ENCODE measurements at places on chromosomes 2 and 18.

DNA sequence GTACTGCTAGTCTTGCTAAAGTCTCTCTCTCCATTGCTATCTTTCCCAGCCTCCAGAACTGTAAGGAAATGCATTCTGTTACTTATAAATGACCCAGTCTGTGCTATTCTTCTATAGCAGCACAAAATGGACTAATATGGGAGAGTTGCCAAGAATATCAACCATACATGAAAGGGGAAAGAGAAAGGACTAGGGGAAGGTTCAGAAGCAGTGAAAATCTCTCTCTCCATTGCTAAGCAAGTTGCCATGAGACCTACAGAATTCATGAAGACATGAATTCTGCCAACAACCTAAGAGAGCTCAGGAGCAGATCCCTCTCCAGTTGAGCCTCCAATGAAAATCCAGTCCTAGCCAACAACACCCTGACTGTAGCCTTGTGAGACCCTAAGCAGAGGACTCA lies 3.6 kb upstream of the TRABD2A start:
- DNase-seq: no peak

DNA sequence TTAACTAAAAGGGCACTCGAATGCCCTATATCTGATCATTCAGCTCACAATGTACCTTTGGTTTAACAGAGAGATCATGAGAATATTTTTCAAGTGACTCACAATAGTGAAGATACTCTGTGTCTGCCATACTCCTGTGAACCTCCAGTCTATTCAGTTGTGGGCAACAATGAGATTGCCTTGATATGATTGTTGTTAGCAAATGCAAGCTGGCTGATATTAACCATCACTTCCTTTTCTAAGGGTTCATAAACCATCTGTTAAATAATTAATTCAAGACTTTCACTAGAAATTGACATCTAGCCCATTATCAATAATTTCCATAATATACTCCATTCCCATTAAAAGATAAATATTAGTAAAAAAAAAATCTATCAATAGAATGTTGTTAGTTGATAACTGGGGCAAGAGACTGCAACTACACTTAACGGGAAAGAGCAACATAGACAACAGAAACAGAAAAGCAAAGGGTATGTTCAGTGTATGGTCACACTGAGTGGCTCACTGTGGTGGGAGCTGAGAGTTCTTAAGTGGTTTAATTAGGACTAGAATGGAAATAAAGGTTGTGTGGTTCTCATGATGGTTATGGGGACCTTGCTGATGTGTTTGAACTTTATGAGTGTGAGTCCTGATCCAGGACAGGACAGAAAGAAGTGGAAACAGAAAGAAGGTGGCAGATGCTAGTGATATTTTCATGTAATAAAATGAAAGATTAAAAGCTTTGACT lies 11.9 kb downstream of the IL18RAP start:
- no peak for DNase-seq

- no peak for DNase-seq
Measured at GRCh38 chr2:810397-810796, 133.2 kb upstream of the TMEM18 start.

GRCh38 chr2:124027182-124027581 lies 2.1 kb downstream of the CNTNAP5 start:
- no peak for DNase-seq

DNA sequence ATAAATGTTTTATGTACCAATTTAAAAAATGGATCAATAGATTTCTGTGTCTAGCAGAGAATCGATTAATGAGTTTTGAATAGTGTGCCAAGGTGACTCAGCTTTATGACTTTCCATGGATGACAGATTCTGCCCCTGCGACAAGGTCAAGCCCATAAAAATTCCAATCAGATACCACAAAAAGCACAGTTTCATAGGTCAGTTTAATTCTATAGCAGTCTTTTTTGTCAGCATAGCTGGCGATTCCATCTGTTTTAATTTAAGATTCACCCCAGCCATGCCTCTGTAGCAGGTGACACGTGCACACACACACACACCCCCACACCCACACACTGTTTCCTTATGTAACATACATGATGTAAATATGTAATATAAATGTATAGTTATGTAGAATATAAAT lies 28.9 kb downstream of the RAB31 start:
- DNase-seq: no peak

- no peak for DNase-seq
Measured at GRCh38 chr2:31384351-31384750, 30.2 kb downstream of the XDH start.

DNA sequence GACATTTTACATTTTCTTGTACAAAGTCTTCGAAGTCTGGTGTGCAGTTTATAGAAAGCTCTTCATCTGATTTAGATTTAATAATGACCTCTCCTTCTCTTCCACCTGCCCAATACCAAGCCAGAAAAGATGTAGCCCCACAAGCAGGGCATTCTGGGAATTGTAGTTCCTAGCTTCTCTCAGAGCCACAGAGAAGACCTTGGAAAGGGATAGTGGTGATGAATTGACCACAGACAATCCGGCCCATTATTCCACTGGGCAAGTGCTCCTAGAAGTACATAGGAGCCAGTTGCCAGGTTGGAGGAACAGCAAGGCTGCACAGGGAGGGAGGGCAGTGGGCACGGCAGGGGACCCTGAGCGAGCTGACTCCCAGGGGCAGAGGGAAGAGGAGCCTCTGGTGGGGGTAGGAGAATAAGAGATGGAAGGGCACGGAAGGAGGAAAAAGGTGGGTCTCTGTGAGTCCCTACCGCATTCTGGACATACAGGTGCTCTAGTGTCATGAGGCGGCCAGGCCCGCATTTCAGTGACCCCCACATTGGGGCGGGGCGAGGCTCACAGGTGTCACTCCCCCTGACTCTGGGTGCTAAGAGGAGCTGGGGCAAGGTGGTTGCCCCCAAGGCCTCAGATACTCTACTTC lies 152.5 kb upstream of the HAAO start:
- no peak for DNase-seq

- no peak for DNase-seq
Measured at GRCh38 chr2:227578642-227579041, 20.1 kb upstream of the SCYGR2 start.

- no peak for DNase-seq
Measured at GRCh38 chr18:39188278-39188677, 1622.7 kb upstream of the CELF4 start.

DNA sequence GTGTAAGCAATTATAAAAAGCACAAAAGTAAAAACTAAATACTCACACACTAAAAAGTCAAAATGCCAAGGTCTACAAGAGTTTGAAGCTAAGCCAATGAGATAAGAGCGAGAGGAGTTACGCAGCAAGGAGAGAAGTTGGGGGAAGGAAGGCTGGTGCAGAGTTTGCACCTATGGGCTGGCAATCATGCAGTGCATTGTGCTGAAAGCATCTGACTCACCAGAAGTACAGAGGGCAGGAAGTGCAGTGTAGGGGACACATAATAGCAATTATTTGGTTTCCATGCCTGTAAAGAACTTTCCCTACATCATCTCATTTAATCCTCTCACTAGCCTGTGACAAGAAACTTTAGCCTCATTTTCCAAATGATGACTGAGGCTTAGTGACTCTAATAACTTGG lies 142.7 kb upstream of the KYNU start:
- DNase-seq: no peak

DNA sequence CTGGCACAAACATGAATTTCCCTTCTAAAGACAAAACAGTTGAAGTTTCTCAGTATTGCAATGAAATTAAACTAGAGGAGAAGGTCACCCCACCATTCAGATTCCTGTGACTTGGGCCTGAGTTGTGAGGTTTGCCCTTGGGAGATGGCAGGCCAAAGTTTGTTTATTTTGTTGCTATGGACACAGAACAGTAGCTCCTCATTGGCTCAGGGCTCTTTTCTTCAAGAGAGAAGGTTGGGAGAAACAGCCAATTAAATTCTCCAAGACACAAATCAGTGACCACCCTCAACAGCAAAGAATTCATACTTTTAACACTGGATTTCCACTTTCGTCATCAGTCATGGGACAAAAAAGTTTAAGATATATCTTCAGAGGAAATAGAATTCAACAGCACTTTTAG lies at the start of gene FLACC1:
Gene FLACC1 (minus strand): TSS at position 125 of the 400 bp plus-strand sequence. CDS start 5,941 bp downstream, outside the sequence.
- DNase-seq: no peak

DNA sequence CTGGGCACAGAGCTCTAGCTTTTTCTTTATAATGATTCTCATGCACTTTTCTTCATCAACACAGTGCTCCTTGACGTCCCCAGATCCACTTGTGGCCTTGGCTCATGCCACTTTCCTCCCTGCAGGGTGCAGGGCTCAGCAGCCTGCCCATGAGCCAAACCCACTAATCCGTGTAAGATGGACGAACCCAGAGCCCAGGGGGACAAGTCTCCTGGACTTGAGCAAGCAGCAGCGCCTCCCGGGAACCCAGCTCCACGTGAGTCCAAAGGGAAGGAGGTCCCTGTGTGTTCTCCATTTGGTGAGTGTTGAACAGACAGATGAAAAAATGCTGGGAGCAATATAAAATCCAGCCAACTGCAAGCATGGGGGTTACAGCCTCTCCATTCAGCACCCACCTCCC lies 470.6 kb upstream of the HS6ST1 start:
- DNase-seq: no peak

- no peak for DNase-seq
Measured at GRCh38 chr2:147714582-147714981, 130.2 kb upstream of the ACVR2A start.

DNA sequence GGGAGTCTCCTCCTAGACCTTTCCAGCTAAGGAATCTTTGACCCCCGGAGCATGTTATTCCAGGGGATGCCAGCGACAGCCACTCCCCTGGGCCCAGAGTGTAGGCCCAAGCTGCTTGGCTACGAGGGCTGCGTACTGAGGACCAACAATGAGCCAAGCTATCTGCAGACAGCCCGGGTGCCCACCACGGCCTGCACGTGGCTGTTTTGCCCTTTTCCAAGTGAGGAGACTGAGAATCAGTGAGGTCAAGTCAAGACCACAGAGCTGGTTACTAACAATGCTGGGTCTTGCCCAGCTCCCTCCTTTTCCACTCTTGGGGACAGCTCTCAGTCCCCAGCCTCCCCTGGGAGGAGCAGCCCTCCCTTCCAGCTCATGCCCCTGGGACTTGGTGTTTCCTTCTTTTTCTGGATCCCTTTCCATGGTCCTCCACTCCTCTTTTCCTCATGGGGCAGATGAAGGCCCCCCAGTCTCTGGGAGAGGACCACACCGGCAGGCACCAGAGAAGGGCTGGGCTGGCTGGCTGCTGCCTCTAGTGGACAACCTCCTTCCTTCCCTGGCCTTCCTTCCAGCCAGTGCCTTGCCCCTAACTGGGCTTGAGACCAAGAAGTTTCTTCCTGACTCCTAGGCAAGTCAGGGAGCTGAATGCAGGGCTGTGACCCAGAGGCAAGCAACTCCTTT lies 550 bp upstream of the MALL start:
- no peak for DNase-seq

GRCh38 chr2:9919512-9919911 lies 32.0 kb upstream of the GRHL1 start:
- DNase-seq: no peak

- no peak for DNase-seq
Measured at GRCh38 chr2:98379311-98380202, 33.3 kb downstream of the CNGA3 start.

DNA sequence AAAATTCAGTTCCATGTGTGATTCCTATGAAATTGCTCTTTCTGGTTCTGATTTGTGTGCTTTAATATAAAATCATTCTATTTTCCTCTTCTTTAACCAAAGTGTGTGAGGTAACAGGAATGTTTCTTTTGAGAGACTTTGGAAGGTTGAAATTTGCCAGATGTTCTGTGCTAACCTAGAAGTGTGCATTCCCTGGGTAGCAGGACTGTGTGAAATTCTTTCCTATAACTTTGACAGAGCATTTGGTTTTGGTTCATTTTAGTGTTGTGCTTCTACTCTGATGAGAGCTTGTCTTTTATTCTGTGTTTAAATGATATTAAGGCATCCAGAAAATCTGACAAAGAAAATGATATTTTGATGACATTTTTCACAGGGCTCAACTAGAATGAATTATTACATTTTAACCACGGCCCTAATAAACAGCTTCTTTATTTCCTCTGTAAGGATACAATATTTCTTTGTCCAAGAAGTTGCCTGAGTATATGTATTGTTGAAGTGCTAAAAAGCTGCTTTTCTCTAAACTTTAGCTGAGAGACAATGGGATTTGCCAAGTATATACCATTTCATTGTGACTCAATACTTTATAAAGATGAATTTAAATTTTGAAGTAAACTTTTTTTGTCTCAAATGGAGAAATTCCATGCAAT lies 34.7 kb upstream of the DLX1 start:
- DNase-seq: no peak

GRCh38 chr2:36477746-36478145 lies 120.2 kb downstream of the FEZ2 start:
- no peak for DNase-seq

GRCh38 chr2:199955007-199955338 lies 318 bp downstream of the TYW5 start:
- DNase-seq: no peak

DNA sequence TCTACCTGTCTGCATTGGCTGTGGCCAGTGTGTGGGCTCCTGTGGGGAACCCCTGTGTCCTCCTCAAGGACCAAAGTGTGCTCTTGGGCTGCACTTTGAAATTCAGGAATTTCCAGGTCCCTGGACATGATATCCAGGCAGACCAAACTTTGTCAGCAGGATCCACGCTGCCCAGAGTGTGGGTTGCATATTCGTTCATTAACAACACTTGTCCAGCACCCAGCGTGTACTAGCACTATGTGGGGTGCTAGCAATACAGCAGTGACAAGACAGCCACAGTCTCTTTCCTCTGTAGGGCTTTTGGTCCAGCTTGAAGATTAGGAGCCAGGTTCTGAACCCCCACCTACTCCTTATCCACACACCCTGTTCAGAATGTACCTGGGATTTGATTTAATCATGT lies 304.5 kb downstream of the ZNF521 start:
- no peak for DNase-seq

GRCh38 chr2:229174794-229175496 lies 96.1 kb downstream of the PID1 start:
- DNase-seq: no peak

GRCh38 chr2:101751875-101752619 lies 54.5 kb downstream of the MAP4K4 start:
- DNase-seq: no peak

DNA sequence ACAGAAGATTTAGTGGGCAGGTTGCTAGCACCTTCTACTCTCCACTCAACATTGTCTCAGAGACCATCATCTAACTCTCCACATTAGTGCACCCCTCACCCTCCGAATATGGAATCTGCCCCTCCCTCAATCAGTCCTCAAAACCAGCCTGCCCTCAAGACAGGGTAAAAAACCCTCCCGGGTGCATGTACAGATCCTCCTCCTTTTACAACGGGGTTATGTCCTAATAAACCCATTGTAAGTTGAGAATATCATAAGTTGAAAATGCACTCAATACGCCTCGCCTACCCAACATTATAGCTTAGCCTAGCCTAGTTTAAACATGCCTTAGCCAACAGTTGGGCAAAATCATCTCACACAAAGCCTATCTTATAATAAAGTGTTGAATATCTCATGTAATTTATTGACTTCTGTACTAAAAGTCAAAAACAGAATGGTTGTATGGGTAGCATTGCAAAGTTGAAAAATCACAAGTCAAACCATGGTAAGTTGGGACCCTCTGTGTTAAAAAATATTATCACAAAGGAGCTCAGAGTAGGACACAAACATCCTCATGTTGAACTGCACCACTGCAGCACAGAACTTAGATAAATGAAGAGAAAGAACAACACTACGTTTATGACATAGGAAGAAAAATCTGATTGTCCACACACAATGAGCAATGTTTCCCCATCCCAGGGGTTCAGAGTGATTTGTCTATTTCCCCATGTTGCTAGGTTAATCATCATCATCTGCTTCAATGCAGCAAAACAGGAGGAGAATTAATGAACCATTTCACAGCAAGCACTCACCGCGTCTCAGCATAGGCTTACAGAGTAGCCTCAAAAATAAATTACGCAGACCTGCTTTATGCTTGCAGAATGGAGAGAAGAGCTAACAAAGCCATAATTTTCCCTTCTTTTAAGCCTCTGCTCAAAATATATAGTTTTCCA lies 184.1 kb upstream of the ARL4C start:
- no peak for DNase-seq
